ENCODE measurements at places on chromosomes 7 and 10. TPM values are rescaled to one million over a fixed set of nuclear protein-coding genes. Genes with fewer than 3 reads are reported as not detected.

The POU6F2 gene
- 7.5 TPM for total RNA-seq

The SIRT1 gene
- 37.2 TPM for total RNA-seq

The LRRC4 gene
- 28.8 TPM for total RNA-seq

The OSBPL3 gene
- total RNA-seq, result 14.1 TPM

The SLK gene
- total RNA-seq, result 50.7 TPM

The LRRD1 gene
- total RNA-seq, result 3.8 TPM

The MSRB2 gene
- 20.3 TPM for total RNA-seq

The TSPAN15 gene
- 5.0 TPM for total RNA-seq

The RASA4B gene
- total RNA-seq, result 19.4 TPM

The TMEM60 gene
- 7.8 TPM for total RNA-seq

The ZNF786 gene
- 17.8 TPM for total RNA-seq

The WNT8B gene
- total RNA-seq, result 0.31 TPM

The STAMBPL1 gene
- total RNA-seq, result 15.0 TPM

The MUC3A gene
- 0.63 TPM for total RNA-seq

The RADIL gene
- total RNA-seq, result 6.3 TPM

The AKR1D1 gene
- total RNA-seq, result not detected

The CTBP2 gene
- total RNA-seq, result 79.8 TPM

The TMEM236 gene
- total RNA-seq, result not detected

The LHFPL3 gene
- 22.5 TPM for total RNA-seq

The GPR15LG gene
- total RNA-seq, result not detected

The PCDH15 gene
- total RNA-seq, result 14.7 TPM

The STEAP1 gene
- total RNA-seq, result not detected

The WNT2 gene
- total RNA-seq, result 0.31 TPM

The LBX1 gene
- total RNA-seq, result not detected

The HPS1 gene
- total RNA-seq, result 20.7 TPM

The GCK gene
- 5.3 TPM for total RNA-seq

The ARPC1B gene
- 7.2 TPM for total RNA-seq

The MRLN gene
- 1.3 TPM for total RNA-seq

The PDK4 gene
- 4.4 TPM for total RNA-seq

The CPA5 gene
- total RNA-seq, result not detected

The TAS2R41 gene
- not detected for total RNA-seq

The CYP2C19 gene
- total RNA-seq, result not detected

The HPSE2 gene
- total RNA-seq, result 0.63 TPM

The ELOVL3 gene
- not detected for total RNA-seq

The ING3 gene
- total RNA-seq, result 29.4 TPM

The SFR1 gene
- total RNA-seq, result 11.9 TPM

The CLDN4 gene
- total RNA-seq, result 0.63 TPM

The MMP21 gene
- 0.31 TPM for total RNA-seq

The PCGF6 gene
- total RNA-seq, result 17.5 TPM

The COL17A1 gene
- total RNA-seq, result not detected

The PLEKHA8 gene
- 49.8 TPM for total RNA-seq

The LEP gene
- not detected for total RNA-seq

The CDHR1 gene
- 5.3 TPM for total RNA-seq

The KCP gene
- total RNA-seq, result 1.3 TPM

The TLX1 gene
- total RNA-seq, result not detected

The CAV2 gene
- total RNA-seq, result 9.1 TPM

The PDE6C gene
- total RNA-seq, result not detected

The ZNRF2 gene
- 56.7 TPM for total RNA-seq

The ZNF804B gene
- total RNA-seq, result 9.7 TPM

The TCAF2 gene
- 1.6 TPM for total RNA-seq

The C7orf25 gene
- total RNA-seq, result 15.7 TPM

The RBP3 gene
- not detected for total RNA-seq

The HOXA1 gene
- total RNA-seq, result not detected

The C10orf105 gene
- total RNA-seq, result 0.31 TPM

The CPA4 gene
- total RNA-seq, result not detected

The TRPV5 gene
- total RNA-seq, result 0.31 TPM

The NRCAM gene
- 170 TPM for total RNA-seq

The SEMA3A gene
- total RNA-seq, result 41.3 TPM
